ENCODE measurements at places on chromosomes 13 and 19.

DNA sequence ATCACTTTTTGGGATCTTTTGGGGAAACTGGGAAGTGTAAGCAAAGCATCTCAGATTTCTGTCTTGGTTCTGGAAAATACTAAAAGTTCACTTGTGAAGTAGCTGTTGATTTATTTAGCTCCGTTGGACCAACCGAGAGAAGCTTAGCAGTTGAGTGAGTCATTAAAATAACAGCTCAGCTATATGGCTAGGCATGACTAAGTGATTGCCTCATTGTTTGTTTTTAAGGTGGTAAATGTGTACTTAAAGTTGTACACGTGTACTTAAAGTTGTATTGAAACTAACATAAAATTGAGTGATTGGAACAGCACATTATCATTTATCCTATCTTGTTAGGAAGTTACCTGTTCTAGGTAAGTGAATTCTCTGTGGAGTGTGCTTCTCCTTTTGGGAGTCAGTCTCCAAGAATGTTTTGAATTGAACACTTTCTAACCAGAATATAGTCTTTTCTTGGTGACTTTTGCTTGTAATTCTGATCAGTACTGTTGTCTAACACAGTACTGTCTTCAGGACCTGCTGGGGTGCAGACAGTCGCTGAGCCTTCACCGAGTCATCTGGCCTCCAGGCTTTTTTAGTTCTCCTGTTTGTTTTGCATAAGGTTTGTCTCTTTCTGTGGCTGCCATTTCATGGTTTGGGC, 2.9 kb upstream of the DCUN1D2 start:
- DNase-seq, result no peak

GRCh38 chr13:65959305-65959704, 1270.8 kb downstream of the PCDH9 start:
- DNase-seq, result no peak

GRCh38 chr13:46507981-46508380, 45.0 kb upstream of the LRCH1 start:
- no peak for DNase-seq

DNA sequence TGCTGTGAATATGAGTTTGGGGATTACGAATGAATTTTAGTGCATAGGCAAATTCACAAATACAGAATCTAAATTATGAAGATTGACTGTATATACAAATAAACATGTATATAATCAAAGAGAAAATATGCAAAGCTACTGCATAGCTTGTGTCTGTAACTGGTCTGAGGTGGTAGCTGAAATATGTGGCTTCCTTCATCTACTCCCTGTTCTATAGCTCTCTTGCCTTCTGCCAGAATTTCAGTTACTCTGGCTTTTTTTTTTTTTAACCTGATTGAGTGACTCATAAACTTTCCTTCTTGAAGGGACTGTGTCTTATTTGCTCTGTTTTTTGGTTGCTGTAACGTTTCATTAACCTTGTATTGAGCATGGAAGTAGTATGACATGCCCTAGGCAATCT, 26.6 kb downstream of the DNAJC3 start:
- DNase-seq, result no peak

GRCh38 chr19:46299004-46299509, 2.2 kb downstream of the HIF3A start:
- no peak for DNase-seq

- no peak for DNase-seq
Measured at GRCh38 chr19:27647423-27647822, 1565.5 kb downstream of the UQCRFS1 start.

- DNase-seq, result no peak
Measured at GRCh38 chr13:97569841-97570240, 135.9 kb downstream of the RAP2A start.

GRCh38 chr19:21148681-21149080, 6.8 kb downstream of the ZNF431 start:
- no peak for DNase-seq

- DNase-seq, result no peak
Measured at GRCh38 chr19:19347401-19348110, 26.9 kb downstream of the MAU2 start.

GRCh38 chr13:28582225-28582891, 76.6 kb upstream of the POMP start:
- no peak for DNase-seq

GRCh38 chr13:110714797-110715394, 1.4 kb downstream of the ING1 start:
- no peak for DNase-seq

DNA sequence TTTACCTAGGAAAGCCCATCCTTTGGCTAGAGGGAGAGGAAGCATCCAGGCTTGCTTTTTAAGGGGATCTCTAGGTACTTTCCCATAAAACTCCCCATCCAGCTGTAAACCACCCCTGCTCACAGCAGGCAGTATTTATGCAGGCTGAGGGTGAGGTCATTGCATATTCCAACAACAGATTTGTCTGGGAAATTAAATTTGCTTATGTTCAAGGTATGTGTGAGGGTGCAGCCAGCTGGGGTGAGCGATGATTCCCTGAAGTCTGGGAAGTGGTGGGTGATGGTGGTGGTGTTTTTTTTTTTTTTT, 96.3 kb upstream of the C1QTNF9B start:
- no peak for DNase-seq

DNA sequence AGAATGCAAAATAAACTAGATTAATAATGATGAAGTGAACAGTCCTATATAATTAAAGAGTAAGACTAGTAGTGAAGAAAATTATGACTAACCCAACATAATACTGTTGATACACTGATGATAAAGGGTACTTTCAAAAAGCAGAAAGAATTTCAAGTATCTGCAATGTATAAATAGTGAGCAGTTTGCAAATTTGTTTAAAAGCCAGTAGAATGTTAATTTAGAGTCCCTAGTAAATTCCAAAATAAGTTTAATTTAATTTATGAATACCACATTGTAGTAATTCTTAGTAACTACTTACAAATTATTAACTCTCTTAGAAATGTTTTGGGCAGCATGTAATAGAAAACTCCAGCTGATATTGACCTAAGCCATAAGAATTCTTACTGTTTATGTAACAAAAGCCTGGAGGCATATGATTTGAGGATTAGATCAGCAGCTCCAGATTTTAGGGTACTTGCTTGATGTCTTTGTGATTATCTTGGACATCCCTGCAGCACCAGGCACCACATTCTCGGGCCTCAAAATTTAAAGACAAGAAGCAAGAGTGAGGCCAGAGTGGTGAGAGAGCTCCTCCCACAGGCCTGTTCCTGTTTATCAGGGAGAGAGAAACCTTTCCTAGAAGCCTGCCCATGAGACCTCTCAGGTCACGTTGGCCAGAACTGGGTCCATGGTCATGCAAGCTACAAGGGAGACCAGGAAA, 67.6 kb upstream of the TDRD3 start:
- DNase-seq, result no peak

DNA sequence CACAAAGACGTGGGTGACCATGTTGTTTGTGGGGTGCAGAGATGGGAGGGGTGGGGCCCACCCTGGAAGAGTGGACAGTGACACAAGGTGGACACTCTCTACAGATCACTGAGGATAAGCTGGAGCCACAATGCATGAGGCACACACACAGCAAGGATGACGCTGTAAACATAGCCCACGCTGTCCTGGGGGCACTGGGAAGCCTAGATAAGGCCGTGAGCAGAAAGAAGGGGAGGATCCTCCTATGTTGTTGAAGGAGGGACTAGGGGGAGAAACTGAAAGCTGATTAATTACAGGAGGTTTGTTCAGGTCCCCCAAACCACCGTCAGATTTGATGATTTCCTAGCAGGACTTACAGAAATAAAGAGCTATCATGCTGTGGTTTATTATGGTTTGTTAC, 5.6 kb downstream of the KLK2 start:
- no peak for DNase-seq

DNA sequence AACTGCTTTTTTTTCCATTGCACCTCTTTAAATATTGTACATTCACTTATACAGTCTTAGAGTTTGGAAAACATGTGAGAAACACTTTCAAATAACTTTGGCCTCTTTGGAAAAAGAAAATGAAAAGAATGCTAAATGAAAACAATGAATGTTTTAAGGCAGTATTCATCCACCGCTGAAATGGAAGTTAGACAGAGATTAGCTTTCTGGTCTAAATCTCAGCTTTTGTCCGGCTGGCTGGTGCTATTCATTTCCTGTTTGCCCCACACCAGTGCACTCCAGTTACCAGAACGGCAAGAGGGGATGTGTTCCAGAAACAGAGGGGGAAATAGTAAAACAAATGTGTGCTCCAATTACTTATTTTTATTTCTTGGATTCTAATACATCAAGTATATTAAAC, 1201.3 kb downstream of the EFNB2 start:
- no peak for DNase-seq

- DNase-seq, result no peak
Measured at GRCh38 chr13:85093808-85094207, 705.4 kb downstream of the SLITRK6 start.

GRCh38 chr13:79121286-79121685, 284.8 kb downstream of the RBM26 start:
- no peak for DNase-seq

GRCh38 chr13:63307228-63307627, 1891.6 kb upstream of the PCDH20 start:
- DNase-seq, result no peak

GRCh38 chr19:16023146-16023915, 53.0 kb upstream of the TPM4 start:
- no peak for DNase-seq

DNA sequence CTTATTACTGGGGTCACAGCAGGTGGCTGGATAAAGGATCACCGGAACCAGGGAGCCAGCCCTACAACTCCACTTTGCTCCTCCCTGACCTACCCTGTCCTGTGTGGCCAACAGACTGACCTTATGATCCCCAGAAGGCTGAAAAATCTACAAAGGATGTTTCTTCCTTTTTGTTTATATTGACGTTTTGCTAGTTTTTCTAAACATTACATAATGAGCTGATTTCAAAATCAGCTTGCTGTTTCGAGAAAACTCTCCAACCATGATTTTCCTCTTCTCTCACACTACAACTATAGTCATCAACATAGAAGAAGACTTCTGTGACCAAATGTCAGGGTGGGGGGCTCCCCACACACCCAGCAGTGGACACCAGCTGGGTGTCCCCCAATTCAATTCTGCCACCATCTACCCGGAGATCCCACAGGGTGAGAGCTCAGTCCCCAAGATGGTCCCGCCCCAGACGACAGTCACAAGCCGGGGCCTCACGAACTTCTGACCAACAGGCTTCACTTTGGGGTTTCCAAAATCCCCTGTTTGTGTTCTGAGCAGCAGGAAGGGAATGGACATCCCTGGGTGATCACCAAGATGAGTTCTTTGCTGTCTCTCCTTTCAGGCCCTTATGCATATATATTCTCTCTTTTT, 35.0 kb downstream of the ZNF536 start:
- DNase-seq, result no peak

DNA sequence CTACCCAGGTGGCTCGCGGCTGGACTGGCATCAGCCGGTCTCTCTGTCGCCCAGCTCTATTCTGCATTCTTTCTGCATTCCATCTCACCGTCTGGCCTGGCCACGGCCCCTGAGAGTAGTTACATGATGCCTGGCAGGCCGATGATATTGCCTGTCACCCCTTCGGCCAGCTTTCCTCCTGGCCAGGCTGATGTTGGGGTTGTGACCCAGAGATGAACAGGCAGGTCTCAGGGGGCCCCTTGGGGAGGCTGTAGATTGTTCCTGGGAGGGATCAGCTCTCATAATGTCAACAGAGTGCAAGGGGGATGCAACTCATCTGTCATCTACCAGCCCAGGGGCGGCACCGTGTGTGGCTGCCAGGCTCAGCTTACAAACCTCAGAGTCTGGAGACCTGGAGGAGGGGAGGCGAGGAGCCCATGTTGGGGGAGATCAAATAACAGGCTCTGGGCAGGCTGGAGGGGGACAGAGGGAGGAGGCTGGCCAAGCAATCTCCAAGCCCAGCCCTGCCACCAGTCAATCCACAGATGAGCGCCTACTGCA, 13.6 kb upstream of the FBXO17 start:
- no peak for DNase-seq

DNA sequence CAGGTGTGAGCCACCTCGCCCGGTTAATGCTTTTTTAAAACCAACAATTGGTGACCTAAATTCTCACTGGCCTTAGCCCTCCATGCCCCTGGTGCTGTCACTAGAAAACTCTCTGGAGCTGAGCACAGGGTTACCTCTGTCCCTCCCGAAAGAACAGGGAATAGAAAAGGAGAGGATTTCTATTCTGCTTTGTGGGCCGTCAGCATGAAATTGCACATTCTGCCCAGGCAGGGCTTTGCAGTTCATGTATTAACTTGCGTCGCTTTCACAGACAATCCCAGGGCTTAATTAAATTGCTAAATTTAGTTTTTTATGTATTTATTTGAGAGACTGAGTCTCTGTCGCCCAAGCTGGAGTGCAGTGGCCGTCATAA, 583 bp upstream of the ZNF480 start:
- DNase-seq, result no peak

DNA sequence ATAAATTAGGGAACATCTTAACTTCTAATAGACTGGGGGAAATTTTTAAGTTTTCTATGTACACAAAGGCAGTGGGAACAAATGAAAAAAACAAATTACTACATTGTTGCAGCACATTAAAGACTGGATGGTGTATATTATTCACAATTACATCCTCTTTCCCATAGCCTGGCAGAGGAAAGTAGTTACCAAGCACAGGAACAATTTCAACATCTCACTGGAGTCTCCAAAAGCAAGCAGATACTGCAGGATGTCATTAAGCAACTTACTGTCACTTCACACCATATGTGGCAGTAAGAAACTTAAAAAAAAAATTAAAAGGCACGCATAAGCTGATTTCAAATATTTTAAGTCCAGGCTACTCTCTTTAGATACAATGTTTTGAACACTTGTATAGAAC, 6.4 kb upstream of the EFNB2 start:
- no peak for DNase-seq

- no peak for DNase-seq
Measured at GRCh38 chr19:39811064-39811463, 22.9 kb downstream of the DYRK1B start.

- no peak for DNase-seq
Measured at GRCh38 chr13:102597029-102597961, 509 bp downstream of the TPP2 start.

DNA sequence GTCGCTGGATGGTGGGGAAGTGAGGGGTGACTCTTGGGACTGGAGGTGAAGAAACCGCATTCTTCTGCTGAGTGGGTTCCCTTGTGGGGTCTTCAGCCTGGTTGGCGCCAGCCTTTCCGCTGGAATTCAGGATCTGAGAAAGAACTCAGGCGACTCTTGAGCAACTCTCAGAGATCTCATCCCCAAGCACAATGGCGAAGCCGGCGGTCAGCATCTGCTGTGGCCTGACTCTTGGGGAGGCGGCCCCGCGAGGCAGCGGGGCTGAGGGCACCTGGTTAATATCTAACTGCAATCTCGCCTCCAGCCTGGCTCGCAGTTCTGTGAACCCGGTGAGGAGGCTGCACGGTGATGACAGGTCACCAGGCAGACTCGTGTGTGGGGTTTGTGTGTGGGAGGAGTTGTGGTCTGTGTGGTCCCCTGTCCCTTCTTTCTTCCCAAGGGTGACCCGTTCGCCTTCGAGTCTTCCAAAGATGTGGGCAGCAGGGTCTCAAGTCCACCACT, 883 bp downstream of the ZNF441 start:
- DNase-seq, result peak; percentile 1

- no peak for DNase-seq
Measured at GRCh38 chr19:18506101-18506930, 15.6 kb downstream of the ELL start.

- DNase-seq, result no peak
Measured at GRCh38 chr19:8355631-8356402, 8.1 kb upstream of the ANGPTL4 start.

GRCh38 chr13:113540523-113540922, 44.0 kb upstream of the TFDP1 start:
- no peak for DNase-seq

GRCh38 chr19:43790587-43790986, 9.8 kb upstream of the KCNN4 start:
- no peak for DNase-seq

All from activated gamma-delta T cell treated with anti-CD3 and anti-CD28 coated beads, Interleukin-2, amount 50 U/mL, for 16 hours (primary cell).